ENCODE measurements at places on chromosomes 4 and X.

- no peak for DNase-seq
Observed at GRCh38 chr4:147123146-147123545, 177.5 kb upstream of the TTC29 start.

GRCh38 chr4:69984030-69984443 lies 11.7 kb upstream of the STATH start:
- no peak for DNase-seq

GRCh38 chr4:84563002-84563401 lies 19.9 kb upstream of the CDS1 start:
- no peak for DNase-seq

DNA sequence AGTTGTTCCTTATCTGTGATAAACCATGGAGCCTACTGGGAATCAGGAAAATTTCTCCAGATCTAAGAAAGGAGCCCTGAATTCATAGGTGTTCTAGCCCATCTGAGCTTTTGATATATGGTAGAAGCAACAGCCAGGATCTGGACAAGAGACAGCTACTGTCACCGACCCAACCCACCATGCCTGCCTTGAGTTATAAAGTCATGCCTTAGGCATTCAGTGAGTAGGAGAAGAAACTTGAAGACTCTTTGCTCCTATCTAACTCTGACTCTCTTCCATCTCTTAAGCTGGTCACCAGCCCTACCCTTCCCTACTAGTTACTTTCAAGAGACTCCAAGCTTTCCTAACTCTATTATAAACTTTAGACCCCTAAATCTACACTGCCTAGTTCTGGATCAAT lies 83.9 kb upstream of the FAM9B start:
- DNase-seq = no peak

Measured in mesendoderm (in vitro differentiated cells).